ENCODE measurements at places on chromosomes 2 and 18.

GRCh38 chr2:158482594-158482993 is 25.8 kb downstream of the PKP4 start:
- no peak for DNase-seq

DNA sequence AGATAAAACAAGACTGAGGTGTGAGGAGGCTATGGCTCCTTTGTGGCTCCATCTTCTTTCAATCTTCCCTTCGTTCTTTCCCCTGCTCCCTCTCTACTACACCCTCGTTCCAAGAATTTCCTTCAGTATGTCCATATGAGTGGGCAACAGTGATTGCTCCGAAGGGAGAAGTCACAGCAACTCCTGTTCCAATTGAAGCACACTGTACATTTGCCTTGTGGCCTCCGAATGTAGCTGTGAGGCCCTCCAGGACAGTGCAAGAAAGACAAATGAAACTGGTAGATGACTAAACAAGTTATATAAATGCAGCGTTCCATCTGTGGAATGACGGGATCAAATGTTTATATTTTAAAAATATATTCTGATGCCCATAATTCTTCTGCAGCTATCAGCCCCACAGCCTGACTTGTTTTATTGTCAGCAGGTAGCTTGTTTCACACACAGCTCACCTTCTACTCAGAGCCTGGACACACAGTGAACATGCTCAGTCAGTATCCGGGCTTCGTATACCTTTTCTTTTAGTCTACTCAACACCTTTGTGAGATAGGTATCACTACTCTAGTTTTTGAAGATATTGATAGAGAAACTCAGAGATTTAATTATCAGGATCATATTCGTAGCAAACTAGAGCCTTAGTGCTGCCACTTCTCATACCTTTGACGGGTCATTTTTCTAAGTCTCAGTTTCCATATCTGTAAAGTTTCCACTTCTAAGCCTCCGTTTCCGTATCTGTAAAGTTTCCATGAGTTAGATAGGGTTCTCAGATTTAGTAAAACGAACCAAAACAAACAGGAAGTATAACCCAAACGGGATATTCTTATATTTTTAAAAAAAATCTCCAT is 216.7 kb upstream of the STON1 start:
- DNase-seq: no peak

GRCh38 chr18:64271975-64272659 is 123.2 kb upstream of the LINC00305 start:
- no peak for DNase-seq

GRCh38 chr2:12534646-12535263 is 182.0 kb upstream of the TRIB2 start:
- DNase-seq: no peak

DNA sequence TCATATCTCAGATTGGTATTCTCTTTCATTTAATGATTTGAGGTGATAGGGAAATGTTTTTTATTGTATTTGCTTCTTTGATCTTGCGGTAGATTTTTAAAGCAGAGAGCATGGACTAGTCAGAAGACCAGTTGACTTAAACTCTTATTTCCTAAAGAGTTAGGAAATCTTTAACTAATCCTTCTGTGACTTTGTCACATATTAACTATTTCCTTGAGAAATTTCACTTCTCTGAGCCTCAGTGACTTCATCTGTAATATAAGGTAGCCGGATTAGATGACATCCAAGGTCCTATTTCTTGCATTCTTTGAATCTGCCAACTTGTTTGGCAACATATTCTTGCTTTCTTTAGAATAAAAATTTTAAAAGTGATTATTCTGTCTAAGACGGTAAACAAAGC is 55.6 kb downstream of the MTX2 start:
- DNase-seq: no peak

GRCh38 chr18:39178166-39178565 is 1612.6 kb upstream of the CELF4 start:
- no peak for DNase-seq

DNA sequence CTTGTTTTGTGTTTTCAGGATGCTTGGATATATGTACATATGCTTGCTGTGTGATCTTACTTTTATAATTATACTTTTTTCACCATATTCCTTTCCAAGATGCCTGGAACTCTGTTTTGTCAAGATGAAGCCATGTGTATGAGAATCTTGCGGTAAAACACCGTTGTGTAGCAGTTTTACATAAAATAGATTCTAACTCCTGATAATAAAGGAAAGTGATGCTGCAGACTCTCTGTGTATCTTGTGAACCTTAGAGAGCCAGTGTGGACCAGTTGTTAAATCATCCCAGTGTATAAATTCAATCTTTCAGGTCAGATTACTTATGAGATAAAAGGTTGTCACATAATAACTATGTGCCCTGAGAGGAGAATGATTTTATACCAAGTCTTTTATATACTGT is 12.5 kb upstream of the ITGA4 start:
- DNase-seq: no peak

GRCh38 chr2:42809131-42809818 is 16.9 kb upstream of the HAAO start:
- DNase-seq: no peak

DNA sequence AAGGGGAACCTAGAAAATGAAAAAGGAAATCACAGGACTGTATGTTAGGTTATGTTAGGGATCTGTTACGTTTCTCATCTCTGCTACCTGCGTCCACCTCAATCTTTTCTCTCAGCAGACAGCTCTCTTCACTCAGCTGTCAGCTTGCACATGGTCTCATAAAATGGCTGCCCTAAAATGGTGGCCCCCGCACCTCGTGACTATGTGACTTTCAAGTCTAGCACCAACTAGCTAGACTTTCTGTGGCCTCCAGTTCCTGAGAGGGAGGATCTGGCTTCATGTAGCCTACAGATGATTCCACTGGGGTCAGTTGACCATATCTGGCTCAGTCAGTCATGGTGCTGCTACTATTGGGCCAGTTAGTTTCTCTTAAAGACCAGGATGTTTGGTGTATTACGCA is 147.2 kb upstream of the SLC1A4 start:
- no peak for DNase-seq

DNA sequence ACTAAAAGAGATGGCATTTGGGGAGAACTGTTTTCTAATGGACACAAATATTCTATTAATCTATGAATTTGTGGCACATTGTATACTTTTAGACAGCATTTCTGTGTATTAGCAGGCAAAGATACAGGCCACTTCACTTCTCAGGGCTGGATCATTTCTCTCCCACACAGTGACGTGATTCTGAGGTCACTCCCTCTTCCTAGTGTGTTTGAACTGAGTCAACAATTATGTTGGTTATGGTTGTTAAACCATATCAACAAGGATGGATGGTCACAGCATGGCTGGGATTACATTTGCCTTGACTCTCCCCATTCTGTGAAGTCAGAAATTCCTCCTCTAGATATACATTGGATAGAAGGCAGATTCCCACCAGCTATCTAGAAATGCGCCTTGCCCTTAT is 11.6 kb downstream of the NOSTRIN start:
- DNase-seq: no peak

DNA sequence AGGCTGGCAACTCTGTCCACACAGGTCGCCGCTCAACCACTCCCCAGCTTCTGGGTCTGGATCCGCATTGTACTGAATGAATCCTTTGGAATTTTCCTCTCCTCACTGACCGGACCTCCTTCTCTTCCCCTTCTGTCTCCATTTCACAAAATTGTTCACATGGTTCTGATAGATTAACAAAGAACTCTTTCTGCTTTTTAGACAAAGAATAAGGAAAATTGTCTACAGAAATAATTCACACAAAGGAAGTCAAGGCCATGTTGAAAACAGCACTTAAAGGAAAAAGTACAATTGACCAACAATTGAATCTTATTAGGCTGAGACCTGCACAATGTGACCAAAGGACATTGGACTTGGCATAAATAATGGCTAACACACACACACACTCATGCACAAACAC is 73.6 kb upstream of the GLI2 start:
- no peak for DNase-seq
